ENCODE measurements at places on chromosomes 7 and 10. TPM values are rescaled to one million over a fixed set of nuclear protein-coding genes. Genes with fewer than 3 reads are reported as not detected.

DNA sequence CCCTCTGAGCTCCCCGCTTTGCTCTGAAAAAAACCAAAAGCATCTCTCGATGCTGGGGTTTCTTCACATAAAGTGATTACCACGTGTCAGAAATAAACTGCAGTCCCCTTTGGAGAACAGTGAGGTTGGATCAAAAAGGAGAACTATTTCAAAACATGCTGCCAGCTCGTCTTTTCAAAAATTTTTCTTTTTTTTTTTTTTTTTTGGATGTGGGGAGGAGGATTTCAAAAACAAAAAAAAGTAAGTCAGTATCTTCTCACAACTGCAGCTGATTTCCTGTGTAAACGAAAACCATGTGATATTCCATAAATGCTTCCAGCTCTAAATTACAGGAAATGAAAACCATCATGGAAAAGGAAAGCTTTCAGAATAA lies 155.0 kb upstream of the LYZL2 start:
- H3K27ac ChIP-seq = peak overlapping the region; percentile 96
- no peaks in the 10 kb centered on the region for H3K4me1 ChIP-seq
- peak overlapping the region; percentile 61 for H3K4me3 ChIP-seq
- H3K27me3 ChIP-seq = no peaks in the 10 kb centered on the region
- DNase-seq = no peak

DNA sequence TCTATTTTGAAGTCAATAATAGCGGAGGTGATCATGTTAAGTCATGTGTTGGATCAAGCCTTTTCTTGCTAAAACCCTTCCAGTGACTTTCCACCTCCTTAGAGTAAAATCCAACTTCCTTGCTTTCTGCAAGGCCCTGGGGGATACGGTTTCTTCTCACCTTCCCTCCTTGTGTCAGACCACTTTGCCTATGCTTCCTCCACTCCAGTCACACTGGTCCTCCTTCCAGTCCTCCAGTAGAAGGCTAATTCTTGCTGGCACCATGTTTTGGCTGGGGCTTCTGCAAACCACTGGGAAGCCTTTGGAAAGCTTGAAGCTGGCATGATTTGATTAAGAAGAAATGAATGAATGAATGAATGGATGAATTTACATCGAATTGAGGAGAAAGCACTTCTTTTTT lies 169.5 kb downstream of the PLXDC2 start:
- H3K27me3 ChIP-seq = no peaks in the 10 kb centered on the region
- H3K4me1 ChIP-seq = no peaks in the 10 kb centered on the region
- H3K36me3 ChIP-seq = no peaks in the 10 kb centered on the region

- H3K36me3 ChIP-seq = no peaks in the 10 kb centered on the region
- H3K4me1 ChIP-seq = no peaks in the 10 kb centered on the region
- peak overlapping the region; percentile 78 for H3K27ac ChIP-seq
- no peak for DNase-seq
These were observed 293.5 kb upstream of the AKR1E2 start for GRCh38 chr10:4532467-4532866.

DNA sequence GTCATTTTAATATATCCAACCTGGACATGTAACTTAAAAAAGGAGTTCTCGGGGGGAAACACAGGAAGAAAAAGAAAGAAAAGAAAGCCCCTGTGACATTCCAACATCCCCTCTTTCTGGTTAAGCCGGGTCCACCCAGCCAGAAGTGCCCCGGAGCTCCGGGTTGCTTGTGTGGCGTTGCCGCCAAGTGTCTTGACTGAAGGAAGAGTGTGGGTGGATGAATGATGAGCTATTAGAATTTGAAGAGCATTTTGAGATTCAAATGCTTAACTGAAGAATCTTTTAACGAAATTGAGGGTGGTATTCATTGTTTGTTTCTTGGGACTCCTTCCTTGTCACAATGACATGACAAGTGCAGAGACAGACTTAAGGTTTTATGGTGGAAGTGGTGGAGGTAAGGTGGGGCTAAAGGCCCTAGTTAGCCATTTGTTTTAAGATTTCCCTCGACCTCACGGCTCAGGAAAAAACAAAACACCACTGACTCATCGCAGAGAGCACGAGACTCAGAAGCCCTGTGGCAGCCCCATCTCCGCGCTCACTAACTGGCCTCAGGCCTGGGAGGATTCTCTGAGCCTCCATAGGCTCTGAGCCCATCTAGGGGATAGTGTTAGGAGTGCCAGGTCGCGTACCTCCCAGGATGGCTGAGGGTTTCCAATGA lies 1.8 kb upstream of the GLI3 start:
- no peaks in the 10 kb centered on the region for H3K36me3 ChIP-seq
- peak overlapping the region; percentile 95 for H3K27ac ChIP-seq
- peak; percentile 84 for DNase-seq
- peaks cover 7% of the 10 kb centered on the region for H3K4me1 ChIP-seq
- H3K4me3 ChIP-seq = no peak overlapping the region

- DNase-seq = no peak
- H3K27me3 ChIP-seq = no peaks in the 10 kb centered on the region
- no peak overlapping the region for H3K4me3 ChIP-seq
- H3K27ac ChIP-seq = peak overlapping the region; percentile 68
- H3K36me3 ChIP-seq = no peaks in the 10 kb centered on the region
These were observed 2.5 kb upstream of the MICALL2 start for GRCh38 chr7:1461646-1462375.

GRCh38 chr7:78037603-78038002 lies 239.0 kb downstream of the PHTF2 start:
- H3K36me3 ChIP-seq = no peaks in the 10 kb centered on the region
- H3K4me1 ChIP-seq = no peaks in the 10 kb centered on the region
- H3K27ac ChIP-seq = no peak overlapping the region
- no peak overlapping the region for H3K4me3 ChIP-seq

DNA sequence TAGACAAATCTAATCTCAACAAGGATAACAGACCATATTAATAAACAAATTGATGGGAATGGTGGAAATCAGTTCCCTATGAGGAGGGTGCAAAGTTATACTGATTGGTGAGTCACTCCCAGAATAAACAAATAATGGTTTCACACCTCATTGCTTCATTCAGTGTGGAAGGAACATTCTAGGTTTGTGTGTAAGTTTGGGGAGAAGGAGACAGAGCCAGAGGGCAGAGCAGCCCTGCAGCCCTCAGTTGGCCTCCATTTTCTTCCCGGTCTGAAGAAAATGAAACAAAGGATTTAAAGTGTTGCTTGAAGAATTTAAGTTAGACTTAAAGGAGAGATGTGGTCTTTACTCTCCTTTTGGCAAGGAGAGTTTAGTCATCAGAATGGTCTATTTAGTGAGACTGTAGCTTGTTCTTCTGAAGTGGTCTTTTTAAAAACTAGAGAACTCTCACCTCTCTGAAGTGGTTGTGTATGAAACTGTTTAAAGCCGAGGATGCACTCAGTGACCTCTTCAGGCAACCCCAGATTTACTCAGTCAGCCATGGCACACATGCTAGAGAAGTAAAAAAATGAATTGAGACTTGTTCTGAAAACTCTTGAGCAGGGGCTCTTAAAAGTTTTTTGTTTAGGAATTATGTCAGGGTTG lies 27.2 kb downstream of the IKZF1 start:
- H3K27ac ChIP-seq = no peak overlapping the region
- no peaks in the 10 kb centered on the region for H3K27me3 ChIP-seq
- H3K4me3 ChIP-seq = no peak overlapping the region
- H3K4me1 ChIP-seq = no peaks in the 10 kb centered on the region

DNA sequence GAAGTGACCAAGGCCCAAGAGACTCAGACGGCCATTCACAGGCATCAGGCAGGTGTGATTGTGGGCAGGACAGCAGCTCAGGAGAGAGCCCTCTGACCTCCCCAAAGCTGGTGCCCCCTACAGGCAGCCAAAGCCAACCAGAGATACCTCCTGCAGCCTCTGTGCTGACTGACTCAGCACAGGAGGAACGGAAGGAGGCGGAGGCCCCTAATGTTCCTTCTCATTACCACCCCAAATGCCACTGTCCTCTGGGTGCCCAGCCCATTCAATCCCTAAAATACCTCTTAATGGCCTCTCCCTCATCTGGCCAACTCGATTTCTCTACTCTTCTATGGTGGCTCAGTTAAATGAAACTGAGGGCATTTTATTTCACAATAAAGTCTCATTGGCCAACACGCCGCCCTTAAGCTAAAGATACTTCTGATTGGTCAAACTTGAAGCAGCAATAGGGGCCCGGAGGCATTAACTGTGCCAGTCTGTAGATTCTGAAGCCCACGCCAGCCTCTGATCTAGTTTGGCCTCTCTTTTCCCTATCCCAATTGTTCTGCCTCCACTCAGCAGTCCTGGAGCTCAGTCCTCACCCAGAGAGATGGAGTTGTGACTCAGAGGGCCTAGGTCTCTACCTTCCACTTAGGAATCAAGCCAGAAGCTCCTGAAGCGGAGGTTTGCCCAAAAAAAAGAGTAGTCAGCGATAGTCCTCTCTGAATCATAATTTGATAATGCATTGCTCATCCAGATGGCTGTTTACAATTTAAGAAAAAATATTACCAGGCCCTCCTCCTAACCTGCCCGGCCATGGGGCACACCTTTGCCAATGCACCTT lies 1.2 kb downstream of the CYREN start:
- H3K36me3 ChIP-seq = no peaks in the 10 kb centered on the region
- peak overlapping the region; percentile 74 for H3K4me3 ChIP-seq
- H3K27me3 ChIP-seq = no peaks in the 10 kb centered on the region
- H3K4me1 ChIP-seq = peaks cover 17% of the 10 kb centered on the region
- H3K27ac ChIP-seq = peak overlapping the region; percentile 91
- DNase-seq = no peak

DNA sequence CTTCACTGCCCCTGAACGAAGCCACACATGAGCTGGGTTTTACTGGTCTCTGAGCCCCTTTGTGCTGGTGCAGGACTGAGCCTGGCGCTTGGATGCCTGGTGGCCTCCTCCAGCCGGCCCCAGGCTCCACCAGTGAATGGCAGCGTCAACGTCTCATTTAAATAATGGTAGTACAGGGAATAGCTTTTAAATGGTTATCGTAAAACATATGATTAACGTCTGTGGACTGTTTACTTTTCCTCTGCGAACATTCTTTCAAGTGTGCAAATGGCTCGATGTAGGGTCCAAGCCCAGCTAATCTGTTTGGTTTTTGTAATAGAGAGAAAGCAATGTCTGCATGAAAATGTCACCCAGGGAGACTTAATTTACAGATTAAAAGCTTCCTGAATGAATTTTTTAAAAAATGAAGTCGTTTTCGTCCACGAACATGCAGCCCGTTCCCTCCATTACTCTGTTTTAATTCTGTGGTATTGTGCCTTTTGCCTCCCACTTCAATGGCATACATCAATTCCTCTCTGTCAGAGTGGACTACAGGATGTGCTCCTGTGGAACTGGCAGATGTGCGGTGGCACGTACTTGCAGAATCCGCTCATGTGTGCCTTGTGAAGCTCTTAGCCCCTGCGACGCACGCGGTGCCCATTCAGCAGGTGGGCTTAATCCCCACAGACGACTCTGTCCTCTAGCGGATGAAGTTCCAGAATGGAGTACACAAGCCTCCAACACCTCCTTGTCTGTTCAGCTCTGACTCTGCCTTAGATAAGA lies 192.7 kb downstream of the TCF7L2 start:
- H3K4me3 ChIP-seq = no peak overlapping the region
- H3K4me1 ChIP-seq = no peaks in the 10 kb centered on the region
- no peak overlapping the region for H3K27ac ChIP-seq
- no peaks in the 10 kb centered on the region for H3K36me3 ChIP-seq

DNA sequence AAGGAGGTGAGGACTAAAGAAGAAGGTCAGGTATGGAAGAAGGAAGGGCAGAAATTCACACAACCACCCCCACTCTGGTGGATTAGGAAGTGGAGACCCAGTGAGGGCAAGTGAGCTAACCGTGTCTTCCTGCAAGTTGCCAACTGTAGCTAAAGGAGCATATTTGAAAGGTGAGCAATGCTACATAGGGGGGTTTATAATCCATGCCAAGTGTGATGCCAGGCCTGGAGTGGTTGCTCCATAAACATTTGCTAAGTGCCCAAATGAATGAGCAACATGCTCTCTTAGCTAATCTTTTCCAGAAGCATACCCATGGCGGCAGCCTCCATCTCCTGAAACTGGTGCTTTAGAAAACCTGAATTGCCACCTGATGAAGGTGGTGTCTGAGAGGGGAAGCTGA lies 121.6 kb downstream of the LRRC18 start:
- no peaks in the 10 kb centered on the region for H3K36me3 ChIP-seq
- H3K4me1 ChIP-seq = no peaks in the 10 kb centered on the region
- no peaks in the 10 kb centered on the region for H3K27me3 ChIP-seq
- DNase-seq = no peak
- H3K27ac ChIP-seq = no peak overlapping the region

DNA sequence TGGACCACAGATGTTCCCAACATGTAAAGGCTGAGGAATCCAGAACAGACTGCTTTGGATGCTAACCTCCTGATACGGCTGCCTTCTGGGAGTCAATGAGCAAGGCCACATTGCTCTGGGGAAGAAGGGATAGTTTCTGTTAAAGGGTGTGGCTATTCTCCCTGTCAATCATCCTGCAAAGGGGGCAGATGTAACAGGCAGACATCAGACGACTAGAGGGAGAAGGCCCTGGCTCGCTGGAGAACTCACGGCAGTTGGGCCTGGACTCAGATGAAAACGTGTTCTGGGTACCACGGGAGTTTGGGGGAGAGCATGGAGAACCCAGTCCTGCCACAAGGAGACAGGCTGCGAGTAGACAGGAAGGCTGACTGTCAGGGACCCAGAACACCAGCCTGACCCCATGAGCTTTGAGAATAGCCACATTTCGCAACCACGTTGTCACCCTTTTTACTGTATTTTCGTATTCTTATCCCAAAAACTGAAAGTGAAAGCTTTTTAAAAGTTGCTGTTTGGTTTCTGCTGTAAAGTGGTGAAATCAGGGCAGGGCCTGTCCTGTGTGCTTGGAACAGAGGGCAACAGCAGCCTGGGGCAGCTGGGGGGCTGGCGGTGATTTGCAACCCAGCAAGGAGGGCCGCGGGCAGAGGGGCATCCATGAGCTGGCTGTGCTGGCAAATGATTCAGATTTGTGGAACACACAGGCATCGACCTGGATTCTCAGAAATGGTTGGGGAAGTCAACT lies 95.3 kb downstream of the MYOF start:
- H3K4me3 ChIP-seq = no peak overlapping the region
- no peaks in the 10 kb centered on the region for H3K4me1 ChIP-seq
- DNase-seq = no peak
- H3K36me3 ChIP-seq = no peaks in the 10 kb centered on the region
- no peaks in the 10 kb centered on the region for H3K27me3 ChIP-seq
- H3K27ac ChIP-seq = peak overlapping the region; percentile 12

DNA sequence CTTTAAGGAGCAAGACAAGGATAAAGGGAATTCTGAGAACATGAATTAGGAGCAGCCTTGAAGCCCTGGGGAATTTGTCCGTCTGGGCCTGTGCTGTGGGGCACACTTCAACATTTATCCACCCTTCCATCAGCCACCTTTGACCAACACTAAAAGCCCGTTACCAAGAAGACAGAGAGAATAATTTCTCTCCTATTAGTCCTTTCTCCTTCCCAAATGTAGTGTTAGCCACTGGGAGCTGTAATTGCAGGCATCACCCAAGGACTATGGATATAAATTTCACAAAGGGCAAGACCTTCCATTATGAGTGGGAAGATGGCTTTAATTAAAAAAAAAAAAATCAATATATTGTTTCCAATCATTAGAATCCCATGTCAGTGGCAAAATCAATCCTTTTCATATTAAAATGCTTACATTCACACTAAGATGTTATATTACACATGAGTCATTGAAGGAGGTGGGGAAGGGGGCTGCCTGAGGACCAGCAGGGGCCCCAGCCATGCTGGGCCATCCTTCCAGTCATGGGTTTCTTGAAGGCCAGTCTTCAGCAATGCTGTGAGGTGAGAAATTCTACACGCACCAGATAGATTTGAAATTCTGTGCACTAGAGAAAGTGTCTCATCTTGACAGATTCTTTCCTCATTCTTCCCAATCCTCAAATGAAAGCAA lies 292.5 kb upstream of the NRP1 start:
- no peaks in the 10 kb centered on the region for H3K36me3 ChIP-seq
- no peaks in the 10 kb centered on the region for H3K4me1 ChIP-seq
- H3K4me3 ChIP-seq = no peak overlapping the region
- no peak overlapping the region for H3K27ac ChIP-seq
- DNase-seq = no peak

The OPN1SW gene
- total RNA-seq = not detected

The DRGX gene
- total RNA-seq = not detected

The PDE1C gene
- total RNA-seq = 11.5 TPM

Measured in uterus (tissue), 4 donors.